Activated CD4-positive, alpha-beta T cell treated with anti-CD3 and anti-CD28 coated beads, Interleukin-2, amount 10 ng/mL, durations not matched to agents 7 days and 5 days (primary cell): ENCODE measurements at places on chromosomes 13 and 19. TPM values are rescaled to one million over a fixed set of nuclear protein-coding genes. Genes with fewer than 3 reads are reported as not detected.

Gene PSG11
- not detected for total RNA-seq

Gene KLK15
- not detected for total RNA-seq

Gene TLE6
- 1.2 TPM for total RNA-seq

Gene KLF1
- total RNA-seq = 0.20 TPM

Gene GRIN2D
- total RNA-seq = 0.04 TPM

Gene ZNF442
- total RNA-seq = 1.2 TPM

Gene IGFL2
- total RNA-seq = not detected

Gene PRR22
- 5.4 TPM for total RNA-seq

Gene DIAPH3
- 24.1 TPM for total RNA-seq

Gene NACC1
- 63.8 TPM for total RNA-seq

Gene ARHGAP35
- 24.7 TPM for total RNA-seq

Gene TUBB4A
- 2.5 TPM for total RNA-seq

Gene APOC1
- not detected for total RNA-seq

Gene DACT3
- total RNA-seq = 0.31 TPM

Gene FUT1
- 0.23 TPM for total RNA-seq

Gene PNKP
- total RNA-seq = 105 TPM

Gene C13orf42
- total RNA-seq = not detected

Gene DPP9
- 79.3 TPM for total RNA-seq

Gene CTXN1
- not detected for total RNA-seq

Gene TCF3
- total RNA-seq = 84.5 TPM

Gene TEX26
- not detected for total RNA-seq

Gene CEACAM21
- total RNA-seq = 72.0 TPM

Gene MRPL34
- 79.5 TPM for total RNA-seq

Gene PEX11G
- 0.46 TPM for total RNA-seq

Gene SMIM24
- 0.33 TPM for total RNA-seq

Gene SLC15A1
- total RNA-seq = not detected

Gene CAPNS1
- total RNA-seq = 449 TPM
